MCF 10A (cell line): ENCODE measurements at places on chromosomes 4 and X. TPM values are rescaled to one million over a fixed set of nuclear protein-coding genes. Genes with fewer than 3 reads are reported as not detected.

DNA sequence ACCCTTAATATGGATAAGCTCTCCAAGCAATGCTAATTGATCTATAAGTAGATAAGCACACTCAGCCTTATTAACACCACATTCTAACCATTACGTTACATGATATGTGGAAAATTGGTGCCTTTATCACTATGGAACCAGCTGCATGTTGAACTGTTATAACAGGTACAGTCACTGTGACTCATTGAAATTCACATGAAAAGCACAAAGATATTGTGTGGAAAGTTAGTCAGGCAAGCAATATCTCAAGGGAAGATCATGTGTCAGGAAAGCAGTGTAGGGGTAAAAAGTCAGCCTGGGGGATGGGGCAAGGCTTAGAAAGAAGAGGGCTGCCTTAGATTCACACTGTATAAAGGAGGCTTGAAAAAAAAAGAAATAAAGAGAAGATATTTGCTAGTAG is 313.7 kb upstream of the SMIM31 start:
- DNase-seq: peak; percentile 64

Gene REELD1
- total RNA-seq: not detected in 2 replicates

Gene PRRG3
- not detected in 2 replicates for total RNA-seq

Gene IL9R
- total RNA-seq: 0.23 TPM in 1 of 2 replicates, not detected in the other
